DMS153 (cell line): ENCODE measurements at places on chromosomes 12 and 14.

DNA sequence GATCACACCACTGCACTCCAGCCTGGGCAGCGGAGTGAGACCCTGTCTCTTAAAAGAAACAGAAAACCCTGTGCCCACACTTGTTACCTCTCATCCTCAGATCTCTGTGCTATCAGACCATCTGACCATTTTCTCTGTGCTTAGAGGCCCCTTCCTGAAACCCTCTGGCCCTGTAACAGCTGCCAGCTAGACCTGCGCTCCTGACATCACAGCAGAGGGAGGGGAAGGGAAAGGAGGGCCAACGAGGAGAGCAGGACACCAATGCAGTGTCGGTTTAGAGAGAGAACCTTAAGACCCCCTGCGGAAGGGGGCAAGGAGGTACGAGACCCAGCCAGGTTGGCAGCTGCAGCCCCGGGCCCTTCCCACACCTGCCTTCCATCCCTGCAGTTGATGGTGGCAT, 42.4 kb downstream of the SLC8B1 start:
- DNase-seq: no peak

DNA sequence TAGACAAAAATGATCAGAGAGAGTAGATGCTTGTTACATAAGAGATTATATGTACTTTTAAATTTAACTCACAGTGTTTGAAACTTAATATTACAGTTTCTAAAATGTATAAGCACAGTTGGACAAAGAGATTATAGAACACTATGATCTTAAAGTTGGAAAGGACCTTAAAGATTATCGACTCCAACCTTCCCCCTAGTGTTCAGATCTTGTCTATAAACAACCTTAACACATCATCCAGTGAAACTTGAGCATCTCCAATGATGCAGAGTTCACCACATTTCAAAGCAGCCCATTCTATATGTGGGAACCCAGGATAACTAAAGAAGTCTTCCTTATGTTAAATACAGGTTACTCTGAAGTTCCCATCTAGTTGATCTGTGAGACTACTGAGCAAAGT, 480.8 kb downstream of the RMST start:
- peak; percentile 7 for DNase-seq

GRCh38 chr14:100582496-100583165, 4.6 kb downstream of the BEGAIN start:
- no peak for DNase-seq

GRCh38 chr12:110581931-110582275, 1.2 kb downstream of the PPTC7 start:
- DNase-seq: no peak

DNA sequence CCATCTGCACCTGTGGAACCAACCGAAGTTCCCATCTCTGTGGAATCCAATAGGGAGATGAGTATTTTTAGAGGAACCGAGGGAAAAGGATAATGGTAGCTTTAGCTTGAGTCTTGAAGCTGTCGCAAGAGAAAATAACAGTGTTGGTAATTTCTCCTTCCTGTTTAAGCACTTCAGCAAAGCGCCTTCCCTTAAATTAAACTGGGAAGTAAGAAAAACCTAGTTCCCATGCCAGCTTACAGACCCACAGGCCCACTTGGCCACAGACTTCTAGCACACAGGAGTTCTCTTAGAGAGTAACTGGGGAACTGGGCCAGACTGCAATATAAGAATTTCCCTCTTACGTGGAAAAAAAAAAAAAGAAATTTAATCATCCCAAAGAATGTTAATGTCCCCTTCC, 223.8 kb downstream of the EFCAB11 start:
- no peak for DNase-seq

GRCh38 chr14:88326352-88327103, 3.5 kb upstream of the KCNK10 start:
- DNase-seq: no peak

- DNase-seq: no peak
These were observed 40.4 kb downstream of the TSPAN9 start for GRCh38 chr12:3117591-3118015.

DNA sequence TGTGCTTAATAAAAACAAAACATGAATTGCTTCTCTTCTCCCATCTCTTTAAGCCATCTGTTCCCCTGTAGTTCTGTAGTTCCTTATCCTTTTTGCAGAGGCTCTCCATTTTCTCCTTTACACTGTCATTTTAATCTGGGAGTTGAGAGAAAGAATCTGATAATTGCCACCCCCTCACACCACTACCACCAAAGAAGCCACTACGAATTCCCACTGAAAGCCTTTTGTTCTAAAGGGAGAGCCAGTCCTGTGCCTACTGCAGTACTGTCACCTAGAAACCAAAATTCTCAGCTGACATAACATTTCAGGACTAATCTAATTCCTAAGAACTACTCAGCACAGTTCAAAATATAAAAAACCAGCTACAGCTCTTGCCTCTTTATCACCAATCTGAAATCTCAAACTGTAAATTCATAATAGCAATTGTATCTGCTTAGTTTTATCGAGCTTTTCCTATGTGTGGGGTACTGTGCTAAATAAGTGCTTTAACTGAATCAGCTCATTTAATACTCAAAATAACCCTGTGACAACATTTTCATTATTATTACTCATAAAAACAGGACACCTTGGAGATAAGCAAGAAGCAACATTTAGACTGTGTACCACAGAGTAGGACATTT, 72.4 kb downstream of the SPPL3 start:
- DNase-seq: no peak

DNA sequence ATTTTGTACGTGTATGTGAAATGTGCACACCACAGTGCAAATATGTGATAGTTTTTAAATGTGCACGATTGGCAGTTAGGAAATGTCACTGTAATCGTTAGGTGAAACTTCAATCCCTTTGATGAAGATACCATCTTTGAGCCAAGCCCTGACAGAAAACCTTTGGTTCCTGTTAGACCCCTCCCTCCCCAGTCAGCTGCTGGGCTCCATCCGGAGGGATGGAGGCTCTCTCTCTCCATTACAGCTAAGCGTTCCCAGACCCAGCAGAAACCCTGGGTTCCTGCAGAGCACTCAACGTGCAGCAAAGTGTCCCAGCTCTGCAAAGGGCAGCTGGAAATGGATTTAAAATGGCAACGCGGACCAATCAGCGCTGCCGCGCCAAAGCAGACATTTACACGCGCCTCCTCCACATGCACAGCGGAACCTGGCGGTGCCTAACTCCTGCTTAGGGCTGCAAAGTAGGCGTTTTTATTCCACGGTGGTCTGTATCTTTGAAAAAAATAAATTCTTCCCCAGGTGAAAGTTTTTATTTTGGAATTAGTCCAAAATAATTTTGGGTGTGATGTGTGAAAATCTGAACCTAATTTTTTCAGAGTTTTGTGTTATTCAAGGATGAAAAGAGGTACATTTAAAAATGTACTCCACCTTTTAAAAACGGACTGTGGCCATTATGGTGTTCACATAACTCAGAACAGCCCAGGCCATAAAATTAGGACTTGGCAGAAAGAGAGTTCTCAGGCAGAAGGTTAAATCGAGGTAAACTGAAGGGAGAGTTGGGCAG, 1.4 kb upstream of the HMGA2 start:
- no peak for DNase-seq

DNA sequence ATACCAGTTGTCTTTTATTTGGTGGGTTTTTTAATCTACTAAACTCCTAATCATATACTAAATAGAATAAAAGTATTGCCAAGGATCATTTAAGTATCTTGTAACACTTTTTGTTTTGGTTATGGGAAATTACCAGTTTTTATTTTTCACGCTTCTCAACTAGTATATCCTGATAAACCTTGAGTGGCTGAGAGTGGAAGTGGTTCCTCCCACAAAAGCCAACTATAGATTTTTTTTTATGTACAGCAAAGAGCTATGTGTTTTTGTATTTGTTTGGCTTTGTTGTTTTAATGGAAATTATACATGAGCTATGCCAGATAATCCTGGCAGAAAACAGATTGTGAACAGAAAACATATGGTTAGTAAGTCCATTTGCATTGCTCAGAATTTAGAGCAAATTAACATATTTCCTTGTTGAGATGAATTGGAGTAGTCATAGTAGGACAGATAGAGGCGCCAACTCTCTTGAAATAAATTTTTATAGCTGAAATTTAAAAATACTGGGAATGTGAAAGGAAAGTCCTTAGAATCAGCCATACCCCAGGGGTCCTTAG, 60.9 kb upstream of the PSMA6 start:
- DNase-seq: no peak

DNA sequence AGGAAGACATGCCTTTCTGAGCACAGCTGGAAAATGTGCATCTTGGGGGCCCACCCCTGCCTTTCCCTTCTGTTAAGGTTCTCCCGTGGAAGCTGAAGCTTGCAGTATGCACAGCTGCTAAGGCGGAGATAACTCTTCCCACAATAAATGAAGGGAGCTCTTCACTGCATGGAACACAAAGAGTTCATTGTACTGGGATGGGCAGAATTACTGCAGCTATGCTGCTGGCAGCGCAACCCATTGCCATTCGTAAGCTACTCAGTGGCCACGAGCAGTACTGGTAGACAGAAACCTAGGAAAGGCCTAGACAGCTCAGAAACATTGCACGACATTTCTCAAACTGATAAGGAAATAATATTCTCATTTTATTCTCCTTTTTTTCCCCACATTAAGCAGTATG, 310.2 kb downstream of the MDGA2 start:
- no peak for DNase-seq

- no peak for DNase-seq
These were observed 691.8 kb downstream of the BCL11B start for GRCh38 chr14:98580131-98580678.

GRCh38 chr14:26191671-26192070, 406.2 kb downstream of the NOVA1 start:
- no peak for DNase-seq

DNA sequence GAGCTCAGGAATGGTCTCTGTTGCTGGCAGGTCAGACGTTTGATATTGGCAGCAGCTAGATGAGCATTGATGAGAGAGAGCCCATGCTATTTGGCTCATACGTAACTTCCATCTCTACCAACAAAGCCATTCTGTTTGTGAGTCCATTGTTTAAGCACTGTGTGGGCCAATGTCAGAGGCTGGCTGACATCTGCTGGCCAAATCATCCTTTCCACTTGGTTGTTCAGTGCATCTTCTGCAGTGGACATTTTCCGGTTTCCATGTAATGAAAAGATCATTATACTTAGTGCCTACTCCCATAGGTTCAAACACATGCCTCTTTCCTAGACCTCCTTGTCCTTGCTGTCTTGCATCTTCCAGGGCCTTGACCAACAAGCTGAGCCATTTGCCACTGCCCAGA, 59.2 kb downstream of the IFT81 start:
- DNase-seq: no peak

- DNase-seq: no peak
These were observed 159.8 kb downstream of the CPNE8 start for GRCh38 chr12:38745601-38746000.

- peak; percentile 56 for DNase-seq
These were observed 7.7 kb upstream of the DCP1B start for GRCh38 chr12:2011643-2012607.

- DNase-seq: no peak
These were observed 35.1 kb upstream of the BATF start for GRCh38 chr14:75487155-75487671.

DNA sequence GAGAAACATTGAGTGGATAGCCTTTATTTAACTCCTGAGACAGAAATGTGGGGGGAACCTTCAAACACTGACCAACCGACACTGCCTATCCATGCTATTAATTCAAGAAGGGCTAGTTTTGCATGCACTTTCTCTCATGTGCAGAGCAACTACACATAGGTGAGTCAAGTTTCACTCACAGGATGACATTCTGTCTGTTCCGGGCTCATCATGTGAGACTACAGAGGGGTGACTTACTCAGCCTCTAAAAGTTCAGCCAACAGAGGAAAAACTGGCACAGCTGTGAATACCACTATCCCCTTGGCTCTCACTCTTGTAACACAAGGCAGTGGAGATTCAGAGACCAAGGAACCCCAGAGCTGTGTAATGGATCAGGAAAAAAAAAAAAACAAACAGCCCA, 13.3 kb downstream of the BEST3 start:
- DNase-seq: no peak

DNA sequence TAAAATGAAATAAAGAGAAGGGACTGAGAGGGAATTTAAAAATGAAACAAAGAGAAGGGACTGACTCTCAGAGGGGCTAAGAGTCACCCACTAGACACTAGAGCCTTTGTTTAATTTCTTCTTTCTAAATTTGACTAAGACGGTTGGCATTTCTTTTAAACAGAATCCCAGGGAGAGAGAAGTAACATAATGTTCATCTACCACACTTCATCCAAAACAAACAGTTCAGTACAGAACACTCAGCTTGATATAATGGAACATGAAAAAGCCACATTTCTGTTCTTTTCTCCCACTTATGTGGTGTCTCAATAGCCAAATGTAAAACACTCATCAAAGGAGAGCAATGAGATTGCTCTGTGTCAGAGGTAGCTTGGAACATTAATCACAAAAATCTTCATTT, 10.1 kb upstream of the NT5DC3 start:
- no peak for DNase-seq

GRCh38 chr14:20714593-20715250, 26.2 kb downstream of the ANG start:
- no peak for DNase-seq

DNA sequence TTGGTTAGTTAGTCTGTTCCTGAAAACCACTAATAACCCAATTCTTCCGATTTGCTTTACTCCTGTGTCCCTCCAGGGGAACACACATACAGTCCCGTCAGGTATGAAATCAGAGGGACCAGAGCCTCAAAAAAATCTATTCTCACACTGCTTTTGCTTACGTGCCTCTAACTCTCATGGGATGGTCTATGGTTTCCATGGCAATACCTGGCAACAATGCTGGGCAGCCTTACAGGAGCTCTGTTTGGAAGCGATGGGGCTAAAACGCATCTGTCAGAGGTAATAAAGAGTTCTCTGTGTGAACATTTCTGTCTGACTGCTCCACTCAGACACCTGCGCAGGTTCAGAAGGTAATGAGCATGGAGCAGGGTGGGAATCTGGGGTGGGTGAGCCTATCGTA, 376.2 kb downstream of the GXYLT1 start:
- no peak for DNase-seq

DNA sequence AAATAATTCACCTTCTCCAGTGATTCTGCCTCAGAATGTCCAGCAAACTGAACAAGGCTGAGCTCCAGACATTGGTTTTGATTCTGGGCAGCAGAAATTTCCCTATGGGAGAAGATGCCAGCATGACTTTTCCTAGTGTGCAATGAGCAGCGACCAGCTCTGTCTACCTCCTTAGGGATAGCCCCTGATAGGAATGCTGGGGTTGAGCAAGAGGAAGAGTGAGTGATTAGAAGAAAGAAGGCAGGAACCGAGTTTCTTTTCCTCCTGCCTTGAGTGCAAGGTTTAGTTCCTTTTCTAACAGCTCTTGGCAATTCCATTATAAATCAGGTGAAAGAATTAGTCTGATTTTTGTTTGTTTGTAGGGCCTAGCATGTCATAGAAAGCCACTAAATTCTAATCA, 379.0 kb downstream of the DAD1 start:
- DNase-seq: no peak

- no peak for DNase-seq
These were observed 244.9 kb upstream of the DIO2 start for GRCh38 chr14:80456209-80456608.

GRCh38 chr14:94602722-94603121, 9.5 kb upstream of the SERPINA3 start:
- no peak for DNase-seq

DNA sequence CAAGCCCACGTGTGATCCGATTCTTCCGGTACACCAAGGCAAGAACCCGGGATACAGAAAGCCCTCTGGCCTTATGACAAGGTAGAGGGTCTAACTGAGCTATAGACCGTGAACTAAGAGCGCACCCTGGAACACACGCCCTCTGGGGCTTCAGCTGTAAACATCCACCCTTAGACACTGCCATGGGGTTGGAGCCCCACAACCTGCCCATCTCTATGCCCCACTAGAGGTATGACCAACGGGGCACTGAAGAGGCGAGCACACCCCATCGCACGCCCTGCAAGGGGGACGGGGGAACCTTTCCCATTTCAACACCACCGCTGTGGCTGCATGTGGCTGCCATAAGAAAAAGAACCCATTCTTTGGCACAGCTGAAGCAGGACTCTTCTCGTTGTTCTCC, 1206.0 kb upstream of the TMEM132C start:
- DNase-seq: no peak
